ENCODE measurements at places on chromosomes 1 and 21.

GRCh38 chr1:234226113-234226818 lies 147.0 kb upstream of the COA6 start:
- no peak for DNase-seq

DNA sequence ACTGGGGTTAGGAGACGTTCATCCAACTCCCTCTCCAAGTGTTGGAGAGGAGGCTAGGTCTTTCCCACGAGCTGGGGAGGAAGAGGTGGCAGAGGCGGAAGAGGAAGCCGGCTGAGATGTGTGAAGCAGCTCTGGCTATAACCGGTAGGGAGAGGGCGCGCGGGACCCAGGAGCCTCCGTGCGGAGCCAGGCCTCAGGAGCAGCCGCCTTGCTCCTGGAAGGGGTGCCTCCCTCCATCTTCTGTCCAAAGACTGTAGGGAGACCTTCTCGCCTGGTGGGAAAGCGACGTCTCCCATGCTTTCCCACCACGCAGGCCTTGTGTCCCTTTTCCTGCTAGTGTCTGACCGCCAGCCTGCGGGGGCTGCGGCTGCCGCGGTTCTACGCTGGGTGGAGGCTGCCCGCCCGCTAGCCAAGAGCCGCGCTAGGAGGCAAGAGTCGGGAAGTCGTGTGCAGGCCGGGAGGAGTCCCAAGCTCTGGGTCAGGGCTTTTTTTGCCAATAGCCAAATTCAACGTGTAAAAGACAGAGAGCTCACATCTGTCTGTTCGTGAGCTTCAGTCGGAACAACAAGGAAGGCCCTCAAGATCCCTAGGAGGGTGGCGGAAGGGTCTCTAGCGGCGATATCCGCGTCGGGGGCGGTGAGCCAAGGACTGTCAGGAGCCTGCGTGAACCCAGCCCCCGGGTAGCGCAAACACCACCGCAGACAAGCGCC lies 8.4 kb upstream of the NBPF11 start:
- DNase-seq: no peak

DNA sequence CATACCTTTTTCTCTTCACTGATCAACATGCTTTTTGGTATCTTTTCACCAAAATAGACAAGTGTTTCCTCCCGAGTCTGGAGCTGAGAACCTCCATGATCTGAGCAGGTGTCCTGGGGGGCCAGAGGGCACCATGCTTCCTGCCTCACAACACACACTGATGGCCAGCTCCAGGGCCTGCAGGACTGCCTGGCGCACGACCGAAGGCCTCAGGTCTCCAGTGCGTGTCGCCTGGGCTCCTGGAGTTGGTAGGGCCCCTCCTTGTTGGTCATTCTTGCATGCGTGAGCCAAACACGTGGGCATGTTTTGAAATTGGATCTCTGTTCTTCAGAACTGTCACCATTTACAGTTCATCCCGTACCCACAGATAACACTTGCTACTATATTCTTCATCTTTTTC lies 64.4 kb downstream of the SLC37A1 start:
- no peak for DNase-seq

GRCh38 chr1:109112056-109112651 lies 1.8 kb upstream of the ELAPOR1 start:
- no peak for DNase-seq

DNA sequence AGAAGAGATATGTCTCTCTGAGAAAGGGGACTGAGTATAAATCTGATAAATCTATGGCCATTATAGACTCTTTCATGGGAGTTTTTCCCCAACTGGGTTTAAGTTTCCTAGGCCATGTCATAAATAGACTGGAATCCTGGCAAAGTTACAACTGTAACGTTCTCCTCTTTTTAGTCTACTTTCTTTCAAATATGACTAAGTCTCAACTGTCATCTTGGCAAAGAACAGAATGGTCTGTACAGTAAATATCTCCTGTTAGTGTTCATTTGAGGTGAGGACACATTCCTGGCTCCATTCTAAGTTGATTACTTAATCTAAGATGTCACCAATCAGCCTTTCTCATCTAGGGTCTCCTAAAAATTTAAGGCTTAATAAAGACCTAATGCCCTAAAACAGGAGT lies 300.5 kb downstream of the BRINP2 start:
- DNase-seq: no peak

All from NCI-H1436 treated with DMSO at 0.1 percent for 48 hours (cell line).